ENCODE measurements at places on chromosomes 6 and 20.

- DNase-seq: no peak
Observed at GRCh38 chr6:132479131-132479530, 33.8 kb downstream of the STX7 start.

GRCh38 chr20:1664911-1665310, 7.3 kb upstream of the SIRPG start:
- peak; percentile 41 for DNase-seq

- DNase-seq: no peak
Observed at GRCh38 chr6:108733706-108734265, 114.4 kb upstream of the ARMC2 start.

DNA sequence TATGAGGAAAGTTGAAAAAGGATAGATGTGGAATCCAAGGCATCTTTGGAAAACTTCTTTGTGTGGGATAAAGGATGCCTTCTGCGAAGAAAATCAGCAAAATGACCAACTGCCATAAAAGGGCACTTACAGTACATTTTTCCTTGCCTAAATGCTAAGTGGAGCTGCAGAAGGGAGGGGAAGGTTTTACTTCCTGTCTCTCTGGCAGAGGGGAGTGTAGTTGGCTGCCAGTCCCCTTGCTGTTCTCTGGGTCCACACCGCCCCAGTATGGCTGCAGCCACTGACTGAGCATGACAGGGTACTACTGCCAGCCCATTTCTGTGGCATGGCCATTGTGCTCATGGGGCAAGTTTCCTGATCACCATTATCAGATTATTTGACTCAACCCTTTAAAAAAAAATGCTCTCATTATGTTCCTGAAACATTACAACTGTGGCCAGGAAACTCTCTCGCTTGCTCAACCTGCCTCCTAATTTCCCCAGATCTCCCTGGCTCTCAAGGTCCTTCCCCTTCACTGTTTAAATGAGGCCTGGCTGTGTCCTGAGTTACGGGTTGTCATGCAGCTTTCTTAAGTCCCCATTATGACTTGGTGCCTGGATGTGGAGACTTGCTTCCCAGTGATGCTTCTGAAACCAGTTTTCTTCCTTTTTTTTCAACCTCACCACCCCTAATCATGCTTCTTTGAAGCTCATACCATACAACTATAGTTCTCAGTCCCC, 34.5 kb upstream of the FAM184A start:
- DNase-seq: no peak
